DMS79 treated with DMSO at 0.1 percent for 48 hours (cell line): ENCODE measurements at places on chromosomes 4 and X.

DNA sequence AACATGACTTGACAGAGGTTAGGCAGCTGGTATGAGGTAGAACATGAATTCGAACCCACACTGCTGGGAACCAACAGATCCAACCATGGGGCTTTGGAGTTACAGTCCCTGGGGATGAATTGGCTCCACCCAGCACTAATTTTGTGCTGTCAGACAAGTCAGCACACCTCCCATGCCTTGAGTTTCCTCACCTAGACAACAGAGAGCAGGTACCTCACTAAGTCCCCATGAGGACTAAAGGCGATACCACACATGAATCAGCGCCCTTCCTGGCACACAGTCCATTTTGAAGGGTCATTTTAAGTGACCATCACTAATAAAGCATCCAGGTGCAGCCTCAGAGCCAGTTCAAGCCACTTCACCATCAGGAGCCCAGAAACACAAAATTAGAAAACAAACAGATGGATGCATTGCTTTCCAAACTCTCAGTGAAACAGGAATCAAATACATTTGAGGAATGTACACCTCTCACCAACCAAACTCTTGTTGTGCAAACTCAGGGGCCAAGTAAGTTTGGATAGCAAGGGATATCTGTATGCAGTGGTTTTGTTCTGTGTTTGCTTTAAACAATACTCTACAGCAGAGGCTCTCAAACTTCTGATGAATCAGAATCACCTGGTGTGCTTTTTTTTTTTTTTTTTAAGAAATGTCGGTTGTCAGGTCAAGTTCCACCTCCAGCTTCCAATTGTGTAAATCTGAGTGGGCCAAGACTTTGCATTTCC is 10.1 kb downstream of the IDS start:
- DNase-seq: no peak

DNA sequence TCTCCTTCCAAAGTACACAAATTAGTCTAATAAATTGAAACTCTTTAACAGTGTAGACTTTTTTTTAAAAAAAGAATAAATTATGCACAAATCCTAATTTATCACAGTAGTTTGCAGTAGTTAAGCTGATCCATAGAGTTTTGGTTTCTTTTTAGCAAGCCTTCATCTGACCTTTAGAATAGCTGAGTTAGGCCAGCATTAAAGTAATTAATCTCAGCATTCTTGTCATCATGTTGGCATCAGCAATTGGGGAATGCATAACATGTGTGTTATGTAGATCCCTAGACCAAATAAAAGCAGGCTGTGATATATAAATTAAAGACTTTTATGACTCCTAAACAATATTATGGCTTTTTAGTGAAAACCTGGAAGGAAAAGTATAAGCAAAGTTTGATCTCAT is 426.5 kb upstream of the PABPC4L start:
- no peak for DNase-seq

GRCh38 chrX:110914281-110914680 is 118.7 kb upstream of the CHRDL1 start:
- no peak for DNase-seq

- DNase-seq: no peak
Measured at GRCh38 chrX:41912923-41913322, 10.4 kb downstream of the CASK start.

DNA sequence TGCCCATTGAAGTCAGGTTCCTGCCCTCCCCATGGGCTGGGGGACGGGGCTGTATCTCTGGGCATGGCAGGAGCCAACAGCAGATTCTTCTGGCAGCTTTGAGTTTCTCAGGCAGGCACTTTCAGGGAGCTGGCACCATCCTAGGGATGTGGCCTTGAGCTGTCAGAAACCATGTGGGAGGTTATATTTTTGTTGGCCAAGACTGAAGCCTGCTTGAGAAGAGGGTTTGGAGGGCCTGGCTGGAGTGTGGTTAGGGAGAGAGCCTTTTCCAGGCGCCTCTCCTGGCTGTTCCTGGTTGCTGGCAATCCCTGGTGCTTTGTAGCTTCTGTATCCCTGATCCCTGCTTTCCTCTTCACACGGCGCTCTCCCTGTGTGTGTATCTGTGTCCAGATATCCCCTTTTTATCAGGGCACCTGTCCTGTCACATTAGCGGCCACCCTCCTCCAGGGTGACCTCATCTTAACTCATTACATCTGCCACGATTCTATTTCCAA is 30.6 kb upstream of the SORCS2 start:
- DNase-seq: no peak

- no peak for DNase-seq
Measured at GRCh38 chr4:40321574-40322275, 13.4 kb upstream of the CHRNA9 start.

GRCh38 chrX:42176789-42177188 is 253.4 kb upstream of the CASK start:
- DNase-seq: no peak

DNA sequence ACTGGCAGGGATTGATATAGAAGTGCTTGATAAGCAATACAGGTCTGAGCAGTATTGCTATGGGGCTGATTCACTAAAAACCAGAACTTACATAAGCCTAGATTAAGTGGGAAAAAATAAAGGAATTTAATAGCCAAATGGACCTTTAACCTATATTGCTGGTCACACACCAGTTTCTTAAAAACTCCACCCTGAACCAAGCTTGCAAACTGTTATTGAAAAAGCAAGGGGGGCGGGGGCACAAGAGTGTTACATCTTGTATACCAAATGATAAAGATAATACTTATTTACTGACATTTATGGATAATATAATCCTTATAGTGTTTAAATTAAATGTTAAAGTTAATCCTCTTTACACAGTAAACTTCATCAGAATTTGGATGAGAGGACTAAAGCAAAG is 40.3 kb upstream of the PITX2 start:
- DNase-seq: no peak

DNA sequence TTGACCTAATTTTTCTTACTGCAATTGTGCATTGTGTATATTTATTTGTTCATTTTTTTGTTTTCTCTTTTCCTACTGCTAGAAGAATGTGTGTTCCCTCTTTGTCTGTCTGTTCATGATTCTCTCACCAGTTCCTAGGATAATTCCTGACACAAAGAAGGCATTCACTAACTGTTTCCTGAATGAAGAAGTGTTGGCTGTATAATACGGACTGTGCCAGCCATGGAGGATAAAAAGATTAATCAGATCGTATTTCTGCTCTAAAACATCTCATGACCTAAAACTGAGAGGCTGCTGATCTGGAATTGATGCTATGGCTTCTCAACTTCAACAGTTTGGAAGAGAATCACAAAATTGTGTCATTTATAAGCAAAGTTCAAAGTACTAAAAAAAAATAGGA is 563.1 kb upstream of the FRG1 start:
- DNase-seq: no peak

- no peak for DNase-seq
Measured at GRCh38 chr4:20646287-20646686, 54.0 kb upstream of the PACRGL start.

DNA sequence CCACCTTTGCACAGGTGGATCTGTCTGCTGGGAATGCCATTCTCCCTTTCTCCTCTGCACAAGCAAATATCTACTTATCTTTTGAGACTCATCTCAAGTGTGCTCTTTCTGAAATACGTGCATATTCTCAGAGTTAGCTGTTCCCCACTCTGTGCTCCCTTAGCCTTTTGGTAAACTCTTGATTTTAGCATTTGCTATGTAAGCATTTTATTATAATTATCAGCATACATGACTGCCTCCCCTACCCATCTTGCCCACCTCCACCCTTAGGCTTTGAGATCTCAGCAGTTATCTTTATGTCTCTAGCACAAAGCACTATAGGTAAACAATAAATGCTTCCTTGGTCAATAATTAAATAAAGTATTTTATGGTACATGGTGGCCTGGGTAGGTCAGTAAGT is 11.5 kb downstream of the DRP2 start:
- no peak for DNase-seq

DNA sequence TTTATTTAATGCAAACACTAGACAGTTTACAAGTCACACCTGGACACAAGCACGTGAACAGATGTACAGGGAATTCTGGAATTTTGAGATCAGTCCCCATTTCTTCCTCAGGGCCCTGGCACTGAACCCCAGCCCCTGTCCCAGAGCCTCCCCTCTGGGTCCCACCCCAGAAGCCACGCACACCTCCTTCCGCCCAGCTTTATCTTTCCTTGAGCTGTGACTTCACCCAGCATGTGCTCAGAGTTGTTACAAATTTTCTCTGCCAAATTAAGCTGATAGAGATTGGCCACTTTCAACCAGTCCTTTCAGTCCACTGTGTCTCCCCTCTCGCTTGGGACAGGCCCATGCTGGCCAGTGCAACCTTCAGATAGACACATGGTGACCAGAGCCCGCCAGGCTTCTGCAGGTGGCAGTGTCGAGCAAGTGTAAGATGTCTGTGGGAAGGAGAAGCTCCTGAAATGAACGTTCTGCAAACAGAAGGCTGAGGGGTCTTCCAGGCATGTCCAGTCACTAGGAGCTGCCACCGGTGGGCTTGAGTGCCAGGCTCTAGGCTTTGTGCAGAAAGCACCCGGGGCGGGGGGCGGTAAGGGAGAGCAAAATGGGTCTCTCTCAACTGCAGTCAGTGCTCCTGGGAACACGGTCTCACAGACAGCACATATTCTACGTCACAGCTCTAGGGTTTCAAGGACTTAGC is 73.3 kb downstream of the MTMR1 start:
- no peak for DNase-seq

DNA sequence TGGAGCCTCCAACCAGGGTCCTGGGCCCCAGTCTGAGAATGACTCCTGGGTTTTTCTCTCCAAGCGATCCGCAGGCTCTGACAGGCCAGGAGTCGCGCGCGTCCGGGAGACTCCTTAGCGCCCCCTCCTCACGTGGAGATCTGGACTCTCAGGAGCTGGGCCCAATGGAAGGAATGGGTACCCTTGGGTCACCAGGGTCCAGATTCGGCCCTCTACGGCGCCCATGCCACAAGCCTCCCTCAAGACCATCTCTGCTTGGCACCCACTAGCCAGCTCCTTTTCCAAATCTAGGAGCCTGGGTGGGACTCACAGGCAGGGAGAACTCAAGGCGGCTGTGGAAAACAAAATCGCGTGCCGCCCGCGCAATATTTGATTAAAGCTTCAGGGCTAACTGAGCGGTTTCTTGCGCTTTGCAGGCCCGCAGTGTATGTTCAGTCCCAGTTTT is 7.1 kb downstream of the HAND2 start:
- no peak for DNase-seq

DNA sequence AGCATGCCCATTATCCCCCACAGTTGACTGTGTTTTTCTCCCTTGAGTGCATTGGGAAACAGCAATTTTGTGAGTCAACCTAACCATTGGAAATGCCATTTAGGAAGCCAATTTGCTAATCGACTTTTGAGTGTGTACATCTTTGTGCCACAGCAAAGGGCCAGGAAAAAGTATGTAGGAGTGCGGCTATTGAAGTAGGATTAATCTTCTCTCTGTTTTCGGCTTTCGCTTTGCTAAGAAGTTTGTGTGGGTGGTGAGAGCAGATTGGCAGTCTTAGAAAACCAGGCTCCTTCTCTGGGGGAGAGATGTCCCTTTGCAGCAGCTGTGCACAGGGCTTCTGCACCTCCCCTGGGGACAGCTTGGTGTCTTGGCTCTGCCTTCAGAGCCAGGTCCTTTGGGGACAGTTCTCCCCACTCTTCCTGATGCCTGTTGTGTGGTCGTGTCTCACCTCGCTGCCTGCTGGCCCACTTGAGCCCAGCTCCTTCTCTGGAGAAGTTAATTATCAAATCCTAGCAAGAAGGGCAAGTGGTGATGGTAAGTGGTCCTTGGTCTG is 74.5 kb downstream of the GEMIN8 start:
- peak; percentile 31 for DNase-seq

DNA sequence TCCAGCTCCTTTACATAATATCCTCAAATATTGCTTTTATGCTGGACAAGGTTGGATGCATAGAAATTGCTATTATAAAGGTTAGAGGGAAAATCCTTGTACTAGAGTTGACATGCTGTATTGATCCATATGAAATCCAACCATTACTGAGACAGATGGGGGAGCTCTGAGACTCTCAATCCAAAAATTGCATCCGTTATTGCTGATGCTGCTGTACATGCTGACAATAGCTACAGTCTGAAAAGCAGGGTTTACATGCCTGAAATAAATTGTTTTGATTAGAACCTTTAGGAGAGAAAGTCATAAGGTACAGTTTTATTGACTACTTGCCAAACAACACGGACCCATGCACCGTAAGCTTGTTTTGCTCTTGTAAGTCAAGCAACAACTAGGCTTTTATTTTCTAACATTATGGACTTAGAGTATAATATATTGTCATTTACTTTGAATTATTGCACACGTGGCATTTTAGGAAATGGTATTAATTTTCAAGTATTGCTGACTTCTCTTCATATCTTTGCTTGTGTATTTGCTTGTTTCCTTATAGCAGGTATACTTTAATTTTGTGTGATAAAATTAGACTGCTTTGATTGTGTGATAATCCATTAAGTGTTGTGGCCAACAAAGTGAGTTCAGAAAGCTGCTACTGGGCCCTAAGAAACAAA is 1365.2 kb downstream of the STIM2 start:
- DNase-seq: no peak

GRCh38 chrX:12137951-12138360 is 317 bp upstream of the FRMPD4 start:
- DNase-seq: no peak

- DNase-seq: no peak
Measured at GRCh38 chr4:75908555-75908954, 6.3 kb upstream of the PPEF2 start.

DNA sequence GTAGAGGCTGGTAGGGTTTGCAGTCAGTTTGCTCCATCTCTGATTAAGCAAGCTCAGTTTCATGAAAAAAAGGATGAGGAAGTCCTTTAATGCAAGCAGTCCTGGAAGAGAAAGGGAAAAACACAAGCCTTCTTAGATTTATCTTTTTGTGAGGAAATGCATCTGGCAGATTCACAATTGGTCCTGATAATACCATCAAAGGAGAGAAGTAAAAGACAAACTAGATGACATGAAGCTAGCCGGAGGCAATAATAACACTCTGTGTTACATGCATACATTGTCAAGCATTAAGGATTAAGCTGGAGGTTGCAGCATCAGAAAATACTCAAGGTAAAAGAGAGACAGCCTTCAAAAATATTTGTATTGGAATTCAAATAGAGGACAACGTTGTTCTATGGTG is 356.0 kb upstream of the TEX13C start:
- DNase-seq: no peak

DNA sequence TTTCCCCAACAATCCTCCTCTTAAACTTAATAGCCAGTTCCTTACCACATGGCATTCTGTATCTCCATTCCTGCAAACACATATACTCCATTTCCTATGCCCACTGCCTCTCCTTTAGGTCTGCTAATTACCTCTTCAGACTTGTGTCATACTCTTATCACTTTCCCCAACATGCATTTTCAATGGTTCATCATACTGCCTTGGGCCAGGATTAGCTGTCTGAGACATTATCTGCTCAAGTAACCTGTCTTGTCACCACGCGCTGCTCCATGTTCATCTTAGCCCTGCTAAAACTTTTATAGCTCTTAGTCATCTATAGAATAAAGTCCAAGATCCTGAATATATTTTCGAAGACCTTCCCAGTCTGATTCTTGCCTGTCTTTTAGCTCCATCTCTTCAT is 224.1 kb upstream of the GK2 start:
- DNase-seq: no peak

GRCh38 chr4:90027565-90027964 is 99.6 kb upstream of the CCSER1 start:
- DNase-seq: no peak
